ENCODE measurements at places on chromosomes 13 and 19.

GRCh38 chr19:35144600-35145436 lies 1.8 kb downstream of the FXYD7 start:
- DNase-seq: no peak

DNA sequence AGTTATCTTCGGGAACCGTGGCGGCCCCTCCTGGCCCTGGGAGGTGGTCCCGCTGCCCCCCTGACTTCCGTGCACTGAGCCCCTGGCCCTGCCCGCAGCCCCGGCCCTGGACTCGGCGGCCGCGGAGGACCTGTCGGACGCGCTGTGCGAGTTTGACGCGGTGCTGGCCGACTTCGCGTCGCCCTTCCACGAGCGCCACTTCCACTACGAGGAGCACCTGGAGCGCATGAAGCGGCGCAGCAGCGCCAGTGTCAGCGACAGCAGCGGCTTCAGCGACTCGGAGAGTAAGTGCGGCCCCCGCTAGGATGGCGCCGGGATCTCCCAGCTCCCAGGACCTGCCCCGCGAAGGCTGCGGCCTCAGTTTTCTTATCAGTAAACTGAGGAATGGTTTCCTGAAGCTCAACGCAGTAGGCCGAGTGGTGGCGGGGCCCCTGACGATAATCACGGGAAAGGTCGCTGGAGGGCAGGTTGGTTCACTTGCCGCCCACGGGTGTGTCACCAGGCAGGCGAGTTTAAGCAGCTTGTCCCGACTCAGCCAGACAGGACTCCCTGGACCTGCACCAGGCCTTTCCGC lies 924 bp downstream of the RGCC start:
- no peak for DNase-seq

GRCh38 chr19:54551950-54552912 lies 21.4 kb upstream of the LILRA2 start:
- no peak for DNase-seq

DNA sequence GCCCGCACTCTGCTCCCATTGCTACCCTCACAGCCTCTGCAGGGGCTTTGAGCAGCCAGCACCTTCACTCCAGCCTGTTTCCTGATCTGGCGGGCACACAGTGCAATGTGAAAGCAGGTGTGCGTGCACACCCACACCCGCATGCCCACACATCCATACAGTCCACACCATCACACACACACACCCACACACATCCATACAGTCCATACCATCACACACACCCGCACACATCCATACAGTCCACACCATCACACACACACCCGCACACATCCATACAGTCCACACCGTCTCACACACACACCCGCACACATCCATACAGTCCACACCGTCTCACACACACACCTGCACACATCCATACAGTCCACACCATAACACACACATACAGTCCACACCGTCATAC lies 28.0 kb downstream of the PIAS4 start:
- DNase-seq: no peak

- no peak for DNase-seq
Measured at GRCh38 chr19:16034958-16035560, 41.2 kb upstream of the TPM4 start.

GRCh38 chr13:77724092-77724491 lies 26.6 kb downstream of the SLAIN1 start:
- no peak for DNase-seq

DNA sequence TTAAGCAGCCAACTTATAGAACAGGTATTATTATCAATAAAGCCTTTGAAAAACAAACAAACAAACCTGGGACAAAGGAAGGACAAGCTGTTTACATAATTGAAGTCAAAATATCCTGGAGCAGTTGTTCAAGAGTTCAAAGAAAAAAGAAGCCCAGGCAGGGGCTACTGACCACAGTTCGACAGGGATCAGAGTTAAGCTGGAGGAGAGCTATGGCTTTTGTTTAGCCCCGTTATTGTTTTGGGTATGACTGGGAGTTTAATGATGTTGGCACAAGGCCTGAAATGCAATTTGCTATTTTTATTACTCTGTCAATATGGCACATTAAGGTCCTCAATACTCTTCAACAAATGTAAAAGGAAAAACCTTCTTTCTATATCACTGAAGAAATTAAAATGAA lies 624.4 kb upstream of the KLHL1 start:
- DNase-seq: no peak

GRCh38 chr13:73579574-73580274 lies 520.9 kb downstream of the KLF5 start:
- no peak for DNase-seq

- DNase-seq: peak; percentile 39
Measured at GRCh38 chr13:106143930-106144709, 391.3 kb downstream of the EFNB2 start.

GRCh38 chr13:37406031-37406430 lies 192.5 kb downstream of the POSTN start:
- DNase-seq: no peak

DNA sequence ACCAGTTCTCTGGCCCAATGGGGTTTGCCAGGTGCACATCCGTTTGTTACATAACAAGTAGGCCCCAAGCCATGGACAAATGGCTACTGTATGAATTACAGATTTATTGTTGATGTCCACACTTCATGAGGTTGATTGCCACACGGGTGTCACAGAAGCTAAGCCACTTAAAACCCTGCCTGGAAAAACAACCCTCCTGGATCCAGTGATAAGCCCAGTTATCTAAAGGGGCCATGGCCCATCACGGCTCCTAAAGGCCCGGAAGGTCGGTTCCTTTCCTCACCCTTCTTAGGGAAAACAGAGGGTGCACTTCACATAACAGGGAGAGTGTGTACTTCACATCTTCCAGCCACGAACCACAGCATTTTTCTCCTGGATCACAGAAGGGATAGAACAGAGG lies 4.1 kb downstream of the TMEM272 start:
- no peak for DNase-seq

DNA sequence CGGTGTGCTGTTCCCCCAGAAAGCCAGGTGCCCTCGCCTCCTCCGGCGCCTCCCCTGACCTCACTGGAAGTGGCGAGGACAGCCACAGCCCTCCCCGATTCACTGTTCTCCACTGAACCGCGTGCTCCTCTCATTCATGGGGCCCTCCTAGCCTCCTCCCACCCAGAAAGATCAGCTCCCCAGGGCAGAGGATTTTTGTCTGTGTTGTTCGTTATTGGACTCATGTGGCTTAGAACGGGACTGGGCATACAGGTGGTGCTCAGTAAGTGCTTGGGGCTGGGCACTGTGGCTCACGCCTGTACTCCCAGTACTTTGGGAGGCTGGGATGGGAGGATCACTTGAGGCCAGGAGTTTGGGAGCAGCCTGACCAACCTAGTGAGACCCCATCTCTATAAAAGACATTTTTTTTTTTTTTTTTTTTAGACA lies 3.8 kb downstream of the PRTN3 start:
- no peak for DNase-seq

All from NCI-H510A (cell line).